ENCODE measurements at places on chromosomes 16 and 17.

- DNase-seq = no peak
Measured at GRCh38 chr17:75550139-75550465, 24.6 kb downstream of the LLGL2 start.

GRCh38 chr17:57909551-57909950, 45.7 kb downstream of the CUEDC1 start:
- DNase-seq = no peak

- DNase-seq = no peak
Measured at GRCh38 chr17:27329146-27329805, 35.4 kb downstream of the WSB1 start.

- peak; percentile 63 for DNase-seq
Measured at GRCh38 chr17:21029036-21029435, 13.8 kb downstream of the USP22 start.

- DNase-seq = no peak
Measured at GRCh38 chr17:13332207-13332606, 269.5 kb downstream of the HS3ST3A1 start.

- DNase-seq = no peak
Measured at GRCh38 chr16:68767581-68767980, 30.5 kb downstream of the CDH1 start.

DNA sequence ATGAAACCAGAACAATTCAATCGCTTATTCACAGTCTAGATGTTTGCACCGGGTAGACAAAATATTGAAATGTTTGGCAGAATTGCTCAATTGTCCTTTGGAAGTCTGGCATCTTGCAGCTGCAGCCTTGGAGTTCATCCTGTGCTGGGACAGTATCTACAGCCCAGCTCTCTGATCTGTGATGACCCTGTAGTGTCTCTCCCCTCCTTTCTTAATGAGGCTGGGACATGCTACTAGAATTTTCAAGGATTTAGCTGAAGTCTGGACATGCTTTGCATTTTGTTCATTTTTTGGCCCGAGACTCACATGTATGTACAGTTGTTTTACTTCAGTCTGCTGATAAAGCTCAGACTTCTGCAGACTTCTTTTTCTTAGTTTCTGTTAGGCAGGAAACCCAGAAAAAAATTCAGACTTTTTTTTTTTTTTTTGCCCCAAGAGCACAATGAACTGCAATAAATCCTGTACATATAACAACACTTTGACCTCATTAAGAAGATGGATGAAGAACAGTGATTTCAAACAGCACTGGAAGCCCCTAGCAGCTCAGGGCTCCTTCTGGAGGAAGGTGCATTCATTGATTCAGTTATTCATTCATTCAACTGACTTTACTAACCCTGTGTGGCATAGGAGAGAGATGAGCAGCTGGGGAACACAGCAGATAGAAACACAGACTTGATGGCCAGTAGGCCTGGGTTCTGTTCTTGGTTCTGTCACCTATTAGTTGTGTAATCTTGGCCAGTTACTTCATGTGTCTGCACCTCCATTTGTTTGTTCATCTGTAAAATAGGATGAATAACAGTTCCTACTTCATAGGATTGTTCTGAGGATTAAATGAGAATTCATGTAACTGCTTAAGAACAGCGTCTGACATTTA, 210.0 kb downstream of the MAP2K4 start:
- no peak for DNase-seq
